ENCODE measurements at places on chromosomes 5 and 9. TPM values are rescaled to one million over a fixed set of nuclear protein-coding genes. Genes with fewer than 3 reads are reported as not detected.

DNA sequence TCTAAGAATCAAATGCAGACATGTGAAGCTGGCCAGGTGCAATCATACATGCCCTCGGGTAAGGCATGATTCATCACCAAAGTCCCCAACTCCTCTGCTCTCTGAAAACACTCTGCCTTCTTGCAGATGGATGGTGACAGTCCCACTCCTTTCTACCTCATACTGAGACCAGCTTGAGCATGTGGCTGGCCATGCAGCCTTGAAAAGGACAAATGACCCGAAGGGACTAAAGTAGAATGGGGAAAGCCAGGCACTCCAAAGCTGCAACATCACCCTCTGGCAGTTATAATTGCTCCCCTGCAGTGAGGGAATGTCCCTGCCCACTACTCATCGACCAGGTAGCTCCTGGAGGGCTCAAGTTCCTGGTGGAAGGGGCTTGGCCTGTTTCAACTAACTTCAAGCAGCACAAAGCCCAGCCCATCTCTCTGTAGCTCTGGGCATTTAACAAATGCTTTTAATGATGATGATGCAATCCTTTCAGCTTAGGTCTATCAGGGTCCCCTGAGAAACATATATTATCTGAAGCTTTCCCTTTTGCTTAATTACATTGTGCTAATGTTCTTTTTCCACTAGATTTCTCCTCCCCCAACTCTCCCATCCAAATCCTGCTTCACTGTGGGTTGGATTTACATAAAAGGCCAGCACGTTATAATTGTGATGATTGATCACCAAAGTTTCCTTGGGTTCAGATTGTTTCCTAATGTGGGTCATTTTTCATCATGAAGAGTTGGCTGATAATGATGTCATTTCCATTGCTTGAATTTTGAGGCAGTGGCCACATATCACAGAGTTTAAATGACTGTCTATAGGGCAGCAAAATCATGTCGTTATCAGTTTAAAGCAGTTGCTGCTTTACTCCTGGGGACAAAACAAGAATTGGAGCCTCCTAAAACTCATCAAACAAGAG is 436.5 kb upstream of the SLC30A5 start:
- no peak overlapping the region for H3K4me3 ChIP-seq
- H3K36me3 ChIP-seq: no peaks in the 10 kb centered on the region
- no peaks in the 10 kb centered on the region for H3K27me3 ChIP-seq
- DNase-seq: no peak

DNA sequence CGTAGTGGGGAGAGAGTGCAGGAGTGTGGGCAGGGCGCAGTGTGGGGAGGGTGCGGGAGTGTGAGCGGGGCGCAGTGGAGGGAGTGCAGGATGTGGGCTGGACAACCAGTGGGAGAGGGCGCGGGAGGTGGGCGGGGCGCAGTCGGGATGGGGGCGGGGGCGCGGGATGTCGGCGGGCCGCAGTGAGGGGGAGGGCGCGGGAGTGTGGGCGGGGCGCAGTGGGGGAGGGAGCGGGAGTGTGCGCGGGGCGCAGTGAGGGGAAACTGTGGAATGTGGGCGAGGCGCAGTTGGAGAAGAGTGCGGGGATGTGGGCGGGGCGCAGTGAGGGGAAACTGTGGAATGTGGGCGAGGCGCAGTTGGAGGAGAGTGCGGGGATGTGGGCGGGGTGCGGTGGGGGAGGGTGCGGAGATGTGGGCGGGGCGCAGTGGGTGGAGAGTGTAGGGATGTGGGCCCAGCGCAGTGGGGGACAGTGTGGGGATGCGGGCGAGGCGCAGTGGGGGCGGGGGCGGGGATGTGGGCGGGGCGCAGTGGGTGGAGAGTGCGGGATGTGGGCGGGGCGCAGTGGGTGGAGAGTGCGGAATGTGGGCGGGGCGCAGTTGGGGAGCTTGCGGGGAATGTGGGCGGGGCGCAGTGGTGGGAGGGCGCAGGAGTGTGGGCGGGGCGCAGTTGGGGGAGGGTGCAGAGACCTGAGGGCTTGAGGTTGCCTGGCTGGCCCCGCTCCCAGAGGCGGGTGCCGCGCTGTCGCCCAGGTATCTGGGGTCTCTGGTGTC is at the start of gene NXNL2:
Gene NXNL2 (plus strand): TSS at position 723 of the 770 bp plus-strand sequence. CDS start 257 bp downstream, outside the sequence.
- no peak within 1 kb of the TSS for H3K27ac ChIP-seq
- peaks cover 12% of the 10 kb centered on the region for H3K4me1 ChIP-seq
- peak; percentile 61 for DNase-seq
- H3K36me3 ChIP-seq: no peaks in the 10 kb centered on the region
- peaks cover 33% of the 10 kb centered on the region for H3K27me3 ChIP-seq

DNA sequence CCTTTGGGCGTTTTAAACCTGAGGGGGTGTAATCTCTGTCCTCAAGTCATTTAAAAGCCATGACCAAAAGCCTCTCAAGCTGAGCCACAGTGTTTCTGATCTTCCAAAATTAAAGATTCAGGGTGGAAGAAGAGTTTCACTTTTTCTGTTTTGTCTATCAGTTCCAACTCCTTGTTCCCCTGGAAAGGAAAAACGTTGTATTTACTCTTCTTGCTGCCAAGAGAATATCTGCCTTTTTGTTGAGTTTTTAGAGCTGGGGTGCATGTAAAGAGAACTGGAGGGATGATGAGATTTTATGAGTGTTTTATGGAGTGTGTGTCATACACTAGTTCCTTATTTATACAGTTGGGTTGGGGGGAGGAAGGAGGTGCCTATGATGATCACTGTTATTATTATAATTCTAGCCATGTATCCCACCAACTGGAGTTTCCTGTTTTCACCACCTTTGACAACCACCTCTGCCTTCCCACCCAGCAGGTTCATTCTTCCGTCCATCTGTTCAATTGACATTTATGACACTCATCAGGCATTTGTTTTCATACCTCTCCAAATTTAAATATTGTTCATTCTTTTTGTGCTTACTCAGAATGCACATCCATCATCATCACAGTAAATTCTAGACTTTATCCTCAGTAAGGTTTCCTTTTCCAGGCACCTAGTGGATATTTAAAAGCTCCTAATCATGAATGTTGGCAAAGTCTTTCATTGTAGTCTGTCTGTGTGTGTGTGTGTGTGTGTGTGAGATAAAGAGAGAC is 97.9 kb upstream of the MPDZ start:
- DNase-seq: no peak
- H3K27me3 ChIP-seq: no peaks in the 10 kb centered on the region

DNA sequence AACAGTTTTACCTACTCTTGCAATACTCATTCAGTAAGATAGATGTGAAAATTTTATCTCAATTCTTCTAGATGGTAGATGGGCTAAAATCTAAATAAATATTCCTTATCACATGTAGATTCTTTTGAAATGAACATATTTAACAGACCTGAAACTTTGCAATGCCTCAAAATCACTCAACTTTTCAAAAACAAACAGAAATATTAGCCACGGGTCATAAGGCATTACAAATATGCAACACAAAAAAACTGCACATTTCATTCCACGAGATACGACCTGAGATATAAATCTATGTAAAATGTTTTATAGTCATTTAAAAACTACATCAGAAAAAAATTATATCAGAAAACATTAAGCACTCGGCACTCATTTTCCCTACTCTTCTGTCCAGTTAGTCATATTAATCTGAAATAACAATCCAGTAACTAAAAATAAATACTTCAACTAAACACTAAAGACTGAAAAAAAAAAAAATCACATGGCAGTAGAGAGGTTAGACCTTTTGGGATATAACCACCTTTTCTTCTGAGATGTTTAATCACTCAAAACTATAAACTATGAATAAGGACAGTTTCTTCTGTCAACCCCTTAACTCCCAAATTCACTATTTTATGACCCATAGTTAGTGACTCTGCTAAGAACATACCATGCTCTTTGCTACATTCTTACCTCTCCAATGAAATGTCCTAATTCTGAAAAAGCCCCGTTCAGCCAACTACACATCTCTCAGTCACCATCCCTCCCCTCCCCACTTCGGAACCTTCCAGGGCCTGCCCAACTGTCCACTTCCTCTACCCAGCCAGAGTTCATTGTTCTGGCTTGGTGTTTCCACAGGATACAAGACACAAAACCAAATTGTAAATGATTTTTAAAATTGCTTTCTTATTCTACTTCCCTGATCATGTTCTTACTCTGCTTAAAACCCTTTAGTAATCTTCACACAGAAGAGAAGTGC is 6.4 kb downstream of the HOMER1 start:
- peaks cover 17% of the 10 kb centered on the region for H3K4me1 ChIP-seq
- no peak overlapping the region for H3K27ac ChIP-seq
- H3K27me3 ChIP-seq: peaks cover 17% of the 10 kb centered on the region
- no peak overlapping the region for H3K4me3 ChIP-seq
- H3K36me3 ChIP-seq: no peaks in the 10 kb centered on the region
- DNase-seq: no peak

DNA sequence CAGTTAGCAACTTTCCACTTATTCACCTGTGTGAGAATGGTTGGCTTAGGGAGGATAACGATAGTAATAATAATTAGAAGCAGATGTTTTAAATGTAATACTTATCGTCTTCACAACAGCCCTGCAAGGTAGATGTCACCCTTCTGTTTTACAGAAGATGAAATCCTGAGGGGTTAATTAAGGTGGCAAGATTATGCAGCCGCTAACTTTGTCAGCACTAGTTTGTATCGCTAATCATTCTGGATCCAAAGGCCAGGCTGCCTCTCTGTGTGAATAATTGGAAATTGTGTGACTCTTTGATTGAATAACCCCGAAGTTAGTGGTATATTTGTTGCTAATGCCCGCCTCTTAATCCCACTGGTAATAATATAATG is 635 bp downstream of the IFT74 start:
- H3K4me3 ChIP-seq: peak overlapping the region; percentile 85
- no peak for DNase-seq
- H3K27me3 ChIP-seq: no peaks in the 10 kb centered on the region
- peaks cover 3% of the 10 kb centered on the region for H3K36me3 ChIP-seq

- no peaks in the 10 kb centered on the region for H3K27me3 ChIP-seq
- peaks cover 21% of the 10 kb centered on the region for H3K36me3 ChIP-seq
- H3K27ac ChIP-seq: no peak overlapping the region
- no peaks in the 10 kb centered on the region for H3K4me1 ChIP-seq
Observed at GRCh38 chr9:126363847-126364671, 37.4 kb downstream of the MVB12B start.

DNA sequence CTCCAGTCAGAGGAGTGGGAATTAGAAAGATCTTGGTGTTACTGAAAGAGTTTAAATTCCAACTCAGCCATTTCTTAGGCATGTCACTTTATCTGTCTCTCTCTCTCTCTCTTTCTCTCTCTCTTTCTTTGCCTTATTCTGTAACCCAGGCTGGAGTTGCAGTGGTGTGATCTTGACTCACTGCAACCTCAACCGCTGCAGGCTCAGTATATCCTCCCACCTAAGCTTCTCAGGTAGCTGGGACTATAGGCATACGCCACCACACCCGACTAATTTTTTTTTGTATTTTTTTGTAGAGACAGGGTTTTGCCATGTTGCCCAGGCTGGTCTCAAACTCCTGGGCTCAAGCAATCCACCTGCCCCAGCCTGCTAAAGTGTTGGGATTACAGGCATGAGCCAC is 18.3 kb downstream of the RABEPK start:
- no peak overlapping the region for H3K27ac ChIP-seq
- no peak for DNase-seq
- no peaks in the 10 kb centered on the region for H3K27me3 ChIP-seq
- no peaks in the 10 kb centered on the region for H3K4me1 ChIP-seq
- no peak overlapping the region for H3K4me3 ChIP-seq

- no peaks in the 10 kb centered on the region for H3K4me1 ChIP-seq
- no peaks in the 10 kb centered on the region for H3K27me3 ChIP-seq
- no peaks in the 10 kb centered on the region for H3K36me3 ChIP-seq
- no peak overlapping the region for H3K4me3 ChIP-seq
Observed at GRCh38 chr5:147712598-147712997, 69.9 kb downstream of the JAKMIP2 start.

GPX8 gene
- total RNA-seq: not detected
